T-cell (primary cell): ENCODE measurements at places on chromosomes 1 and 21.

- DNase-seq, result no peak
Measured at GRCh38 chr1:228371741-228372182, 34.9 kb downstream of the TRIM11 start.

DNA sequence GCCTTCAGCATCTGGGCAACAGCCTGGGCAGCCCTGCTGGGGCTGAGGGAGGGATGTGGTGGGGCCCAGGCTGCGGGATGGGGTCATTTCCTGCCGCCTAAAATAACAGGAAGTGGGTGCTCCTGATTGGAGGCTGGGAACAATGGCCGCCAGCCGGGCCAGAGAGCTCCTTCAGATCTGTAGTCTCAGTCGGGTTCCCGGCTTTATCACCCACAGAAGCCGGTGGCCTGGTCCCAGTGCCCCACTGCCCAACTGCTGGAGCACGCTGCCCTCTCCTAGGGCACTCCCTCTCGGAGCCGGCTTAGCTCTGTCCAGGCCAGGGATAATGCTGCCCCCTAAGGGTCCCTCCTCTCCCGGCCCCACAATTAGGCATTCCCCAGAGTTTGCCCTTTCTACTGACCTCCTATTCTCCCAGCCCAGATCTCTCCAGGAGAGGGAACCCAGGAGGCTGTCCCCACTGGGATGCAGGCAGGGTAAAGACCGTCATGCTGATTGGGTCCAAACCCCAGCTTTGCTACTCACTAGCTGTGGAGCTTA, 5.1 kb downstream of the MAP7D1 start:
- peak; percentile 68 for DNase-seq

DNA sequence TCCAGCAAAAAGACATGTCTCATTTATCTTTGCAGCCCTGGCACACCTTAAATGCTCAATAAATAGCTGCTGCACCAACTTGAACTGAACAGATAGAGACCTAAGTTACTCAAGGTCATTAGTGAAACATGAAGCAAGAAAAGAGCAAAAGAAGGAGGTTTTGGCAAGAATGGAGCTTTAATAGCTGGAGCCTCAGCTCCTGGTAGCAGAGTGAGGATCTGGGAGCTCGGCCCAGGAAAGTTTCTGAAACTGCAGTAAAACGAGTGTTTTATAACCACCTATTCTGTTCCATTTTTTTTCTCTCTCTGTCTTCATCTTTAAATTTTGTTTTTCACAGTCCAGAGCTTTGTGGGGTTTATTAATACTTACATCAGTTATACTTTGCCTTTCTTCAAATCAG, 207.5 kb downstream of the SETD4 start:
- DNase-seq, result no peak

- no peak for DNase-seq
Measured at GRCh38 chr1:46175243-46175642, 356 bp downstream of the TSPAN1 start.

GRCh38 chr1:7827126-7827955, 25.5 kb downstream of the UTS2 start:
- peak; percentile 40 for DNase-seq

DNA sequence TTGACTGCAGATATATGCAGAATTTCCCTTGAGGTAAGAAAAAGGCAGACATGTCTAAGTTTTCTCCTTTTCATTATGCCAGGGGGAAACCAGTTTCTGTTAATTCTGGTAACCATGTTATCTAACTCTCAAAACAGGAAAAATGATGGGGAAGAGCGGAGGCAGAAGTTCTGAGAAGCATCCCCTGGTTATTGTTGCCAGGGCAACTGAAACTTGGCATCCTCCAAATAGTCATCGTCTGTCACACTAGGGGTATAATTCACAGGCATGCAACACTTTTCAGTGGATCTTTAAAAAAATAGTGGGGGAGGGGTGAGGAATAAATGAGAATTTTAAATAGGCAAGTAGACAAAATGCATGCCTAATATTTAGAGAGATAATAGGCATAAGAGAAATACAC, 715.3 kb upstream of the CXADR start:
- DNase-seq, result no peak

GRCh38 chr1:43963006-43963405, 6.8 kb upstream of the DPH2 start:
- no peak for DNase-seq

DNA sequence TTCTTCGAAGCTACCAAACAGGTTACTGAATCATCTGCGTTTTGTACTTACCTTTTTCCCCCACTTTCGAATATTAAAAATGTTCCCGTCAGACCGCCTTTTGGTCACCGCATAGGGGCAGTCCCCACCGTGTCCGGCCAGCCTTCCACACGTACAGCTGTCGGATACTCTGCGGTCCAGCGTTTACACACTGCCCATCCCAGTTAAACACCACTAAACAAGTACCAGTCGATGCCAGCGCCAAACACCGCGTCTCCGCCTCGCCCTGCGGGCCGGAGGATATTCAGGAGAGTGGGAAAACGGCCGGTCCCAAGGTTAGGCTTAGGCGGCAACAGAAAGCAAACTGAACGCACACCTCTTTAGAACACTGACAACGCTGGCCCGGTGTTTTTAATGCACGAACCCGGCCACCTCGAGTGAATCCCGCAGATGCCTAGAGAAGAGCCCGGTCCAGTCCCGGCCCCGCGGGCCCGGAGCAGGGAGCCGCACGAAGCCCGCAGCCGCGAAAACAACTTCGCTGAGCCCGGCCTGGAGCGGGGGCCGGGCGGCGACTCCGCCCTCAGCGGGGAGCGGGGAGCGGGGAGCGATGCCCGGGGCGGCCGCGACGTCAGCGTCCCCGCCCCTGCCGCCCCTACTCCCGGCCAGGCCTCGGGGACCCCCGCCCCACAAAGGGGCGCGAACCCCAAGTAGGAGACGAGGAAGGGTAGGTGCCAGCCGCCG, 730 bp upstream of the PHF13 start:
- DNase-seq, result no peak

DNA sequence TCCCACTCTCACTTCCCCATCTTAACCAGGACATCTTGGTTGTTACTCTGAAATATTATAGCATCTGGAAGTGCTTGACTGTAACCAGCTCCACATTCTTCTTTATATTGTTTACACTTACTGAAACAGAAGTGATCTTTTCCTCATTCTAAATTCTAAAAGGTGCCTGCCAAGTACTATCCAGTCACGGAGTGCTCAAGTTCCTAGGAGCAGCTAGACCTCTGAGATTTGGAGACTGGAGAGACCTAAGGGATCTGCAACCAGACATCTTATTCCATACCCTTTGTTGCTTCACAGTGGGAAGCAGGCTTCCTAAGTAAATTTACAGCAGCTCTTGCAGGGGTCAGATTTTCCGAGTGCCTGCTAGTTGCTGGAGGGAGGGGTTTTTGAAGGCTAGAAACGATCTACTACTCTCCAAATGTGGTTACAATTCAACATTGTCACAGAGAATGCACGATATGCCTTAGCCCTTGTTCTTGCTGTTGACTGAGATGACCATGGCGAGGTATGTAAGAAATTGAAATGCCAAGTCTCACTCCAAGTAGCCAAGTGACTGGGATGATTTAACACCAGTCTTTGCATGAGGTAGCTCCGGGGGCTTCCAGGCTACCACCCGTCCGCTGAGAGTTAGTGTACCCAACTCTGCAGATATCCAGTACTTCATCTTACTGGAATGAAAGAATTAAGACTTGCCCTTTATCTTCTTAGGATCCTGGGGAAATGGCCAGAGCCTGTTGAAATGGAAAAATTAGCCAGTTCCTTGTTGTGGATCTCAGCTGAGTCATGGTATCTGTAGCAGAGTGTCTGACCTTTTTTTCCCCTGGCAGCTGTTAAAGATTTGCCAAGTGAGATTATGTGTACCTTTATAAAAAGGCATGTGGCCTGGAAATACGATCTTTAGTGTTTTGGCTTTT, 150.8 kb downstream of the MAST2 start:
- no peak for DNase-seq

DNA sequence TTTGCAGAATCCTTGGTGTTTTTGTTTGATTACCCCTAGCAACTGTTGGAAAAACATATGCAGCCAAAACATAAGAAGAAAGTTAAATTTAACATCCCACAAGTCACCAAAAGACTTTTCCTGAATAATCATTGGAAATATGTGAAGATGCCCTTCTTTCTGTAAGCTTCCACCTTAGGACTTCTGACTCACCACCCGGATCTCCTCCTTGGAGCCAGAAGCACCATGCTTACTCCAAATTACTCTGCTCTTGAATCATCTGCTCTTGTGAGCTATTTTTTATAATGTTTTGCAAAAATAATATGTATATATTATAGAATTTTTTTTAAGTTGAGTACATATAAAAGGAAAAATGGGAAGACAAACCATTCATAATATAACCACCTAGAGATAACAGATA, 391.7 kb downstream of the KCTD3 start:
- DNase-seq, result no peak
